Adrenal gland (tissue), 19 donors: ENCODE measurements at places on chromosomes 5 and 9. TPM values are rescaled to one million over a fixed set of nuclear protein-coding genes. Genes with fewer than 3 reads are reported as not detected.
A peak's percentile ranks its signal among the peaks of the same experiment; 100 is the strongest.

DNA sequence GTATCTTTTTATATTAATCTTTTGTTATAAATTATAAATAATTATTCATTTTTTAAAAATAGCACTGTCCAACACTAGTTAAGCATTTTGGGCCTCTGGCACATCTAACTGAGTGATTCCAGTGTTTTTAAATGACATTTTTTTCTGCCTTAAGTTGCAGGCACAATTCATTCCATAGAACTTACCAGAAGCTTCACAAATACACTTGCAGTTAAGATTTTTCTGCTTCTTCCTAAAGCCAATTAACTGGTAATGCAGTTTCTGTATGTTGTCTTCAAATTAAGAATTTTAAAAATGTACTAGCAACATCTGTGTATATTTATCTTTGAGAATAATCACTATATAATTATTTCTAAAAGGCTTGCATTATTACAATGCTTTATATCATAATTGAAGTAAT lies 11.2 kb upstream of the NFIB start:
- no peak for DNase-seq

DNA sequence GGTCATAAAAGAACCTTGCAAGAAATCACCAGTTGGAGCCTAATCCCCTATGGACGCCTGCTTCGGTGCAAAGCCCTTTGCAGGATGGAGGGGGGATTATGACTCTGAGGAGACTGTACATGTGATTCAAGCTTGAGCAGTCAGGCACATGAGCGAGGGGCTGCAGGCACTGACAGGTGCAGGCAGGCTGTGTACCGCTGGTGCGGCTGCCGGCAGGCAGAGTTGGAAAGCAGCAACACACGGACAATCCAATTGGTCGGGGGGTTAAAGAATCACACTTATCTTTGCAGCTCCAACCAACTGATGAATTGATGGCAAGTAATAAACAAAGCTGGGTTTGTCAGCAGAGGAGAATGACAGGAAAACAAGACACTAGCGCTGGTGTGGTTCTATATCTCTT lies 5.7 kb downstream of the WHRN start:
- no peak for DNase-seq

CCDC152 gene
- 1.8 TPM for polyA plus RNA-seq

GRCh38 chr5:169099801-169100734 lies 200.9 kb downstream of the SLIT3 start:
- DNase-seq: no peak

- peak; percentile 76 for DNase-seq
These were observed 44.0 kb downstream of the ROR2 start for GRCh38 chr9:91905991-91906469.

CKMT2 gene
- 22.5 TPM for polyA plus RNA-seq
